ENCODE measurements at places on chromosomes 4 and X. TPM values are rescaled to one million over a fixed set of nuclear protein-coding genes. Genes with fewer than 3 reads are reported as not detected.

DNA sequence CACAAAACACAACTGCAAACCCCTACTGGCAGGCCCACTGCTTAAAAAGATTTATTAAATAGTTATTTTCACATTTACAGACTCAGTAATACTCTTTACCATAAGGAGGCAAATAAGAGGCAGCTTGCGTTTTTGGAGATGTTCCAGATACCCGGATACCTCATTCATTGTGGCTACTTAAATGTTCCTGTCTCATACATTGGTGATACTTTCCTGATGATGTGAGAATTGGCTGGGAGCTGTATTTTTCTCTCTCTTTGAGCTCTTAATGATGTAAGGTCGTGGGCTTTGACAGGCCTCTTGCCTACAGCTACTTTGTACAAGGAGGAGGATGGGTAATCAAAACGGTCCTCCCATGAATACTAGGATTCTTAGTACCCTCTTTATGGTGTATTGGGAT lies 101.5 kb downstream of the AKAP4 start:
- DNase-seq = no peak

DNA sequence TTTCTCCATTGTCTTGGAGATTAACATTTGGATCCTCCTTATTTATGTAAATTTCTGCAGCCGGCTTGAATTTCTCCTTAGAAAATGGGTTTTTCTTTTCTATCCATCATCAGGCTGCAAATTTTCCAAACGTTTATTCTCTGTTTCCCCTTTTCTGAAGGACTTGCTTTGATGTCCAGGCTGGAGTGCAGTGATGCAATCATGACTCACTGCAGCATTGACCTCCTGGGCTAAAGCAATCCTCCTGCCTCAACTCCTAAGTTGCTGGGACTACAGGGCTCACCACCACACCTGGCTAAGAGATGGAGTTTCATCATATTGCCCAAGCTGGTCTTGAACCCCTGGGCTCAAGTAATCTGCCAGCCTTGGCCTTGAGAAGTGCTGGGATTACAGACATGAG lies 144.0 kb upstream of the ZXDB start:
- no peak for DNase-seq

DNA sequence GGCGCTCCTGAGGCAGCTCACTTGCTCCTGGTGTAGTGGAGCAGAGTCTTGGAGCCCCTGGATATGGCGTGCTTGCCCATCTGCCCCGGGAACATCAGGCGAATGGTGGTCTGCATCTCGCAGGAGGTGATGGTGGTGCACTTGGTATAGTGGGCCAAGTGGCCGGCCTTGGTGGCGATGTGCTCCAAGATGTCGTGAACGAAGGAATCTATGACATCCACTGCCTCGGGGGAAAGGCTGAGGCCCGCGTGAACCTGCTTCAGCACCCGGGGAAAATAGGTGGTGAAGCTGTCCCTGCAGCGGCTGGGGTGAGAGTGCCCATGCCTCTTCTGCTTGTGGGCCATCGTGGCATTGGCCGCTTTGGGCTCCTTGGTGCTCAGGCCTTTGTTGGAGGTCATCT lies 58.1 kb upstream of the TMSB15B start:
- DNase-seq = no peak

- DNase-seq = no peak
Observed at GRCh38 chr4:120847019-120847582, 75.4 kb downstream of the PRDM5 start.

- DNase-seq = no peak
Observed at GRCh38 chr4:179989975-179990374, 2253.2 kb upstream of the TENM3 start.

DNA sequence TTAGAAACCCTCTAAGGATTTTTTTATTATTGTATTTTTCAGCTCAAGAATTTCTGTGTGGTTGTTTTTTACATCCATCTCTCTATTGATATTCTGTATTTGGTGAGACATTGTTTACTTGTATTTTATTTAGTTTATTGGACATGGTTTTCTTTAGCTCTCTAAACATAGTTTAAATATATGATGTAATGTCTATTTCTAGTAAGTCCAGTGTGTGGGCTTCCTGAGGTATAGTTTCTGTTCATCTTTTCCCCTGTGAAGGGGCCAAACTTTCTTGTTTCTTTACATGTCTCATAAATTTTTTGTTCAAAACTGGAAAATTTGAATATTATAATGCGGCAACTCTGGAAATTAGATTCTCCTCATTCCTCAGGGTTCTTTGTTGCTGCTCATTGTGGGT lies 28.2 kb upstream of the ATRX start:
- DNase-seq = no peak

- no peak for DNase-seq
Observed at GRCh38 chr4:15656038-15656470, 897 bp upstream of the FBXL5 start.

- no peak for DNase-seq
Observed at GRCh38 chr4:122855353-122855890, 28.8 kb downstream of the FGF2 start.

DNA sequence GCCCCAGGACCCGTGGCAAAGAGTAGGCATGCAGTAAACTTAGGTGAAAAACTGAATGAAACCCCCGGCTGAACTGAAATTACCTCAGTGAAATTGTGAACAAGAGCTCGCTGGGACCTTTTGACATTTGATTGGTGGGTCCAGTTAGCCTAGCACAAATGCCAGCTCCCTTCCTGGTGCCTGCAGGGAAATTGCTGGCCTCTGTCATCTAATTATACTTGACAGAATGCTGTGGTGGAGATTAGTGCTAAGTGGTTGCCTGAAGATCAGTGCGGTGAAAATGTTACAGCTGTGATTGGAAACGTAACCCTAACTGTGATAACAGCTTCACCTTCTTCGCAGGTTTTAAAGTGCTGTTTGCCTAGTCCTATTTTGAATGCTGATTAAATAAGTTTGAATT lies 43.0 kb downstream of the ADD1 start:
- no peak for DNase-seq

GRCh38 chr4:5469861-5470260 lies 238.5 kb downstream of the EVC2 start:
- no peak for DNase-seq

- DNase-seq = no peak
Observed at GRCh38 chrX:113124693-113125092, 284.1 kb upstream of the AMOT start.

GRCh38 chr4:13498469-13498868 lies 14.3 kb upstream of the RAB28 start:
- DNase-seq = no peak

DNA sequence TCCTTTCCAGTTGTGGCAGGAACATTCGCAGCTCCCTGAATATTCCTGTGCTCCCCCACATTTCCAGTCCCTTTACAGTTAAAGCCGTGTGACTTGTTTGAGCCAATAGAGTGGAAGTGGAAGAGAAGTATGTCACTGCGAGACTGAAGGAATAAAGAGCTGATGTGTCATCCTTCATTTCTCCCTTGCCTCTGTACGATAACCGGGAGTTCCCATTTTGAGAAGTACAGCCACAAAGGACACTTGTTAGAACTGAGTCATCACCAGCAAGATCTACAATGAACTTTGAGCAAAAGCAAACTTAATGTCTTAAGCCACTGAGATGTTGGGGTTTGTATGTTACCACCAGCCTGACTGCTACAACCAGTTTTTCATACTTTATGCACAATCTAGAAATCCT lies 92.3 kb downstream of the SPRY1 start:
- peak; percentile 12 for DNase-seq

- DNase-seq = no peak
Observed at GRCh38 chr4:116385583-116385982, 699.8 kb downstream of the TRAM1L1 start.

The TAF7L gene
- 0.32 TPM for total RNA-seq

The GAGE12E gene
- not detected for total RNA-seq

The GAB3 gene
- 0.64 TPM for total RNA-seq

The ADGRL3 gene
- 1.3 TPM for total RNA-seq

The EPHA5 gene
- total RNA-seq = 0.32 TPM

The PNCK gene
- 0.32 TPM for total RNA-seq

The TREX2 gene
- 1.9 TPM for total RNA-seq

Data from fibroblast of villous mesenchyme (primary cell).